ENCODE measurements at places on chromosomes 11 and 22. TPM values are rescaled to one million over a fixed set of nuclear protein-coding genes. Genes with fewer than 3 reads are reported as not detected.
A peak's percentile ranks its signal among the peaks of the same experiment; 100 is the strongest.

Gene NUMA1
- total RNA-seq: 173 TPM

Gene OR8D4
- total RNA-seq: not detected

Gene OR51E2
- not detected for total RNA-seq

Gene APOA4
- total RNA-seq: not detected

Gene ROBO4
- total RNA-seq: 0.07 TPM

Gene FEN1
- 99.6 TPM for total RNA-seq

Gene TREH
- not detected for total RNA-seq

Gene OR5B21
- total RNA-seq: not detected

Gene E2F8
- 11.5 TPM for total RNA-seq

Gene LRRC4C
- 5.5 TPM for total RNA-seq

Gene TBCEL
- 18.6 TPM for total RNA-seq

Gene PGA3
- total RNA-seq: not detected

GRCh38 chr22:37967147-37967546, 13.6 kb downstream of the POLR2F start:
- peaks cover 51% of the 10 kb centered on the region for H3K27me3 ChIP-seq
- peak overlapping the region; percentile 95 for H3K27ac ChIP-seq
- H3K4me3 ChIP-seq: peak overlapping the region; percentile 92
- peaks cover 38% of the 10 kb centered on the region for H3K36me3 ChIP-seq

DNA sequence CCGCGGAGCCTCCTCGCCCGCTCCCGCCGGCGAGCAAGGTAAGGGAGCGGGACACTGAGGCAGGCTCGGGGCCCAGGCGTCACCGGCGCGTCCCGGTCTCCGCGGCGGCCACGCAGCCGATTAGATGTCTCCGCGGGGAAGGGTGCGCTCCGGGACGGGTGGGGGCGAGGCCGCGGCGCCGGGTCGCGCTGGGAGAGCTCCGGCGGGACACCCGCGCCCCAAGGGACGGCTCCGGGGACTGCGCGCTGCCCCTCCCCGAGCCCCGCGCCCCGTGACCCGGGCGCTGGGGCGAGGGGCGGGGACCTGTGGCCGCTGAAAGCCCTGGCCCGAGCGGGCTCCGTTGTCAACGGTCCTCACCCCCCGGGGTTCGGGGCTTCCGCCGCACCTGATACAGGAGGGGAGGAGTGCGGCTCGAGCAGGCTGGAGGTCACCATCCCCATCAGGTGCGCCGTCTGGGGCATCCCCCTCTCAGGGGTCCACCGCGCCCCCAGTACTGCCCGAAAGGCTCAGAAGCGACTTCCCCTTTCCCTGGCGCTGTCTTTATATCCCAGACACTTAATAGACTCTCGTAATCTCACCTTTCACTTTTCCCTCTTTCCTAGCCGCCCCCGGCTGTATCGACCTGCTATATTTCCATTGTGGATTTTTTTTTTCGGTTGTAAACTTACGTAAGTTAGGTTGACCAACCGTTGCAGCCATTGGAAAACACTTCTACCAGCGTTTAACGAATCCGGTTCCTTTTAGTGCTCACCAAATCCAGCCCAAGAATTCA, 573 bp downstream of the PPFIA1 start:
- H3K4me1 ChIP-seq: peaks cover 35% of the 10 kb centered on the region
- H3K4me3 ChIP-seq: peak overlapping the region; percentile 95

GRCh38 chr11:131894615-131895544, 524.5 kb downstream of the NTM start:
- no peak overlapping the region for H3K4me3 ChIP-seq
- H3K27me3 ChIP-seq: no peaks in the 10 kb centered on the region
- H3K27ac ChIP-seq: no peak overlapping the region
- H3K4me1 ChIP-seq: no peaks in the 10 kb centered on the region
- no peaks in the 10 kb centered on the region for H3K36me3 ChIP-seq

DNA sequence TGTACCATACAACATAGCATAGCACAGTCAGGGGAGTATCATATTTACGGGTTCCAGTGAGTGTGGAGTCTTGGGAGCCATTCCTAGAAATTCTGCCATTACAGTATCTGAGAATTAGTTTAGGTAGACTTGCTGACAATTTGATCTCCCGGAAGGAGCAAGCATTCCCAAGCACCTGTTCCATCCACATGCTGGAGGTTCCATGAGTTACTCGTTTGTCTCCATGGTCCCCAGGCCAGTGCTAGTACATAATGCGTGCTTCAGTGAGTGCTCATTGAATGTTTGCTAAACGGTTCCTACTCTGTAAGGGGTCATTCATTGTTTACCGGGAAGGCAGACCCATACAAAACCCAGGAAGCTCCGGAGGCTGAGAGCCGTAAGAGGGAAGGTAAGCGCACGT, 27.4 kb upstream of the MYOD1 start:
- peaks cover 5% of the 10 kb centered on the region for H3K4me1 ChIP-seq
- H3K4me3 ChIP-seq: no peak overlapping the region
- H3K36me3 ChIP-seq: peaks cover 2% of the 10 kb centered on the region
- no peak overlapping the region for H3K27ac ChIP-seq
- H3K27me3 ChIP-seq: peaks cover 38% of the 10 kb centered on the region

GRCh38 chr11:76597533-76598425, 72.8 kb downstream of the LRRC32 start:
- peaks cover 3% of the 10 kb centered on the region for H3K4me1 ChIP-seq
- H3K36me3 ChIP-seq: no peaks in the 10 kb centered on the region
- H3K27ac ChIP-seq: peak overlapping the region; percentile 78
- no peak overlapping the region for H3K4me3 ChIP-seq
- H3K27me3 ChIP-seq: no peaks in the 10 kb centered on the region

GRCh38 chr22:23380230-23380573, 199.9 kb downstream of the IGLL1 start:
- H3K4me1 ChIP-seq: no peaks in the 10 kb centered on the region
- H3K36me3 ChIP-seq: no peaks in the 10 kb centered on the region
- DNase-seq: no peak

DNA sequence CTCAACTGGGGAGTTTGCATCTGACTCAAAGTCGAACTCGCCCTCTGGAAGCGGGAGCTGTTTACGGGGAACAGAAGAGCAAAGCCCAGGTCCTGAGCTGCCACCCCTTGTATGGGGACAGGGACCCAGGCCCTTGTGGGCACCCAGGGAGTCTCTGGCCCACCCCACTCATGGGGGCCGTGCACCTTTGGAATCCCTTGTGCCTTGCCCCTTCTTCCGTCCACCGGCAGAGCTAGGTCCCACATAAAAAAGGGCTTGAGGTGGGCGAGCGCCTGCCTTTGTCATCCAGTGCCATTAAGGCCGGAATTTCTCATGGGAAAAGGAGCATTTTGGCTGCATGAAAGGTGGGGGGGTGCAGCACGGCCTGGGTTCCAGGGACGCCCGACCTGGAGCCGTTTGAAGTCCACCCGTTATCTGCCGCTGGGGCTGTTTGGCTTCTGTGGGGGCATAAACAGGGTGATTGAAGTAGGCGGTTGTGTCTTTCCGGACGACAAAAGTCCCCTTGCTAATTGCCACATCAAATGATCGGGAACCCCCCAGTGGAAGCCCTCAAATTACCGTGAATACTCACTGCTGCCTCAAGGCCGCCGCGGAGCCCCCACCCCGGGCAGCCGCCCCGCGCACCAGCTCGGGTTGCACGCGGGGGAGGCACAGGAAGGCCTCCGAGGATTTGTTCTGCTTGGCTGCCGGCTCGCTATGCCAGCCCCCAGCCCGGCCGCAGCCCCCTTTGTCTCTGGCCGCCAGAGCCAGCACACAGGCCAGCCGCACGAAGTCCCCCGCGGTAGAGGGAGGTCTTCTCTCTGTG, 49.0 kb upstream of the FGF3 start:
- H3K4me3 ChIP-seq: no peak overlapping the region
- H3K36me3 ChIP-seq: no peaks in the 10 kb centered on the region
- H3K4me1 ChIP-seq: peaks cover 19% of the 10 kb centered on the region
- peaks cover 39% of the 10 kb centered on the region for H3K27me3 ChIP-seq

DNA sequence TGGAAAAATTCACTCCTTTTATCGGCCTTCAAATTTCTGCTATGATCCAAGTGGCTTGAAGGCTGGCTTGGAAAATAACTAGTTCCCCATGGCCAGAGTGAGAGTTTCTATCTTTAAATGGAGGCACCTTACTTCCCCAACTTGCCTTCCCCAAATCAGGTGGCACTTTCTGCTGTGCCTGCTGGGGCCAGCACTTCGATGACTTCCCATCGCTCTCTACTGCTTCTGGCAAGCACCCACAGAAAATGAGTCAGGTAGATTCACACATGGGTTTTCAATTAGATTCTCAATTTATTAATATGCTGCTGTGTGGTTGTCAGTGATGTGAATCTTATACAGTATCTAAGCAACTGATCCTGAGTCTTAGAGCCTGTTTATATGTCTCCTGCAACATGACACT, 398.8 kb upstream of the RAG2 start:
- H3K27me3 ChIP-seq: no peaks in the 10 kb centered on the region
- H3K27ac ChIP-seq: no peak overlapping the region
- H3K4me1 ChIP-seq: no peaks in the 10 kb centered on the region

- no peak for DNase-seq
- peaks cover 14% of the 10 kb centered on the region for H3K4me1 ChIP-seq
These were observed 51.7 kb upstream of the RTL6 start for GRCh38 chr22:44549701-44550100.

DNA sequence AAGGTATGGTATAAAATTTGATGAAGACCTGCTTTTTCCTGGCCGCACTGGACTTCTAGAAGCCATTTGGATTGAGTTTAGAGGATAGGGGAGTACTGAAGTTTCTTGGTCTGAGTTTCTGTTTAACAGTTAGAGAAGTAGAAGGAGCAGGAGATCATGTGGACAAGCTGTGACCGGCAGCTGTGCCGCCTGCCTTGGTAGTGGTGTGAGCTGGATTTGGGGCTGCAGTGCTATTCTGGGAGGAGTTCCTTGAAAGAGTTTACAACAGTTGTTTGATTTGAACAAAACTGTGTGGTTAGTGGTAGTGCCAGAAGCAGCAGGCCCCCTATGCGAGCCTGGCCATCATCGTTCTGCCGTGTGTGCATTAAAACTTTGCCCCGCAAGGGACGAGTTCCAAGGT, 105.2 kb downstream of the PDHX start:
- no peaks in the 10 kb centered on the region for H3K27me3 ChIP-seq
- no peak for DNase-seq
- no peak overlapping the region for H3K27ac ChIP-seq
- H3K4me1 ChIP-seq: no peaks in the 10 kb centered on the region

- peak overlapping the region; percentile 47 for H3K27ac ChIP-seq
- H3K4me1 ChIP-seq: peaks cover 9% of the 10 kb centered on the region
- DNase-seq: no peak
- no peaks in the 10 kb centered on the region for H3K36me3 ChIP-seq
These were observed 12.1 kb downstream of the MACROD1 start for GRCh38 chr11:64153812-64154211.

DNA sequence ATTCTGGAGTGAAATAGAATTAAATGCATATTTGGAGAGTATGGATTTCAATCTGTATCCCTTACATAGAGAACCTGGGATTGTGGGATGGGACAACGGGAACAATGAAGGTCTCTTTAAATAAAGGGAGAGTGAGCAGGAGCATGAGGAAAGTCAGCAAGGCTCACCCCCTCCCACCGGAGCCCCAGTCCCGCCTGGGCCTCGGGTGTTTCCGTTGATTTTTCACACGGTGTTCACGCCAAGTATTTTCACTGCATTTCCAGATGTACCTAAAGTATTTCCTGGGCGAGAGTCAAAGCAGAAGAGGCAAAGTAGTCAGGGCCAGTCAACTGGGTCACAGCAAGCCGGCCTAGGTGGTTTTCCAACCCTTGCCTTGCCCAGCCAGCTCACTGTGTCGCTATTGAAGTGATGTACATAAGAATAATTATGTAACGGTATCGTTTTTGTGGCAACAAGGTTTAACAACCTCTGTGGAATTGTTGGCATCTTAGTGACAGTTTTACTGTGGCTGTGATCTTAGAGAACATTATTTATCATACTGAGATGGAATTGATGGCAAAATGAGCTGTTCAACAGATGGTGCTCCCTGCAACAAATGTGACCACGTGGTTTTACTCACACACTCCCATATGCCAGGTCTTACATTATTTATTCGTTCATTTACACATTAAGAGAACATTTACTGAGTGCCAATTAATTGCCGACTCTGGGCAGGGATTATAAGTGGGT, 177.3 kb downstream of the ADAMTS15 start:
- H3K4me3 ChIP-seq: no peak overlapping the region
- H3K27me3 ChIP-seq: no peaks in the 10 kb centered on the region
- H3K27ac ChIP-seq: no peak overlapping the region
- H3K4me1 ChIP-seq: no peaks in the 10 kb centered on the region
- no peak for DNase-seq
- H3K36me3 ChIP-seq: no peaks in the 10 kb centered on the region

- no peaks in the 10 kb centered on the region for H3K36me3 ChIP-seq
- peak overlapping the region; percentile 88 for H3K4me3 ChIP-seq
- H3K27me3 ChIP-seq: peaks cover 3% of the 10 kb centered on the region
- DNase-seq: no peak
These were observed 1.5 kb downstream of the PTPRJ start for GRCh38 chr11:47981667-47982404.

- H3K27ac ChIP-seq: no peak overlapping the region
- no peaks in the 10 kb centered on the region for H3K4me1 ChIP-seq
- H3K4me3 ChIP-seq: no peak overlapping the region
- H3K27me3 ChIP-seq: peaks cover 7% of the 10 kb centered on the region
- no peak for DNase-seq
These were observed 8.1 kb upstream of the SLC22A12 start for GRCh38 chr11:64582885-64583284.

DNA sequence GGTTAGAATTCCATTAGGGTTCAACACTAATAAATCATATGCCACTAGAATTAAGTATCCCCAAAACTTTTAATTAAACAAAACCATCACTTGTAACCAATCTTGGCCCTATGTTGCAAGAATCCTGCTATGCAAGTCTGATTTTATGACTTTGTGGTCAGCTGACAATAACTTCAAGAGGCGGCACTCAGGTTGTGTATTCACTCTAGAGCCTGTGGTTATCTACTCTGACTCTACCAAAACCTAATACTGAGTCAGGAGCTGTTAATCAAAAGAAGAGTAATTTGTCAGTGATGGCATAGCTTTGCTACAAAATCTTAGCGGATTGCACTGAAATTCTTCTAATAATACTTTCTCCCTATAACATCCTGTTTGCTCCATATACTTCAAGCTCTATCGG, 253.7 kb downstream of the AASDHPPT start:
- no peak overlapping the region for H3K27ac ChIP-seq
- no peaks in the 10 kb centered on the region for H3K4me1 ChIP-seq
- no peaks in the 10 kb centered on the region for H3K27me3 ChIP-seq
- no peak for DNase-seq
- no peaks in the 10 kb centered on the region for H3K36me3 ChIP-seq

DNA sequence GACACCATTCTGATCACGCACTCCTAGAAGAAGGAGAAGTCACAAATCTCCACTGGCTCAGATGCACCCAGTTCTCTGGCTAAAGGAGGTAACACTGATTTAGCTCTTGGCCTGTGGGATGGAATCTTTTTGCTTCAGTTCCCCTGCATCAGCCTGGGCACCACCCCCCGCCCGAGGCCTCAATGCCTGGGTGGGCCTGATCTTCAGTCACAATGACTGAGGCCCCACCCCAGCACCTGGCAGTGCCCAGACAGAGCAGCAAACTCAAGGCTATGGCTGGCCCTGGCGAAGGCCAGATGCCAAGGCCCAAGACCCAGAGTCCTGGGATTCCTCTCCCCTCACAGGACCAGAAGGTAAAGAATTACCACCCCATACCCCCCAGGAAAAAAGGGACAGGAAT, 5.0 kb downstream of the CYB561A3 start:
- peaks cover 2% of the 10 kb centered on the region for H3K36me3 ChIP-seq
- peaks cover 17% of the 10 kb centered on the region for H3K4me1 ChIP-seq
- H3K27ac ChIP-seq: no peak overlapping the region
- no peak for DNase-seq
- peak overlapping the region; percentile 23 for H3K4me3 ChIP-seq

- no peaks in the 10 kb centered on the region for H3K27me3 ChIP-seq
- peaks cover 8% of the 10 kb centered on the region for H3K36me3 ChIP-seq
- DNase-seq: no peak
- no peak overlapping the region for H3K4me3 ChIP-seq
- H3K27ac ChIP-seq: no peak overlapping the region
These were observed 15.7 kb downstream of the RNH1 start for GRCh38 chr11:491358-491757.

Measured in neural crest cell (in vitro differentiated cells).